ENCODE measurements at places on chromosomes 5 and 9. TPM values are rescaled to one million over a fixed set of nuclear protein-coding genes. Genes with fewer than 3 reads are reported as not detected.

GRCh38 chr5:179768326-179769085 lies 25.3 kb upstream of the LTC4S start:
- DNase-seq: peak; percentile 62

SLCO6A1 gene
- total RNA-seq: not detected

DNA sequence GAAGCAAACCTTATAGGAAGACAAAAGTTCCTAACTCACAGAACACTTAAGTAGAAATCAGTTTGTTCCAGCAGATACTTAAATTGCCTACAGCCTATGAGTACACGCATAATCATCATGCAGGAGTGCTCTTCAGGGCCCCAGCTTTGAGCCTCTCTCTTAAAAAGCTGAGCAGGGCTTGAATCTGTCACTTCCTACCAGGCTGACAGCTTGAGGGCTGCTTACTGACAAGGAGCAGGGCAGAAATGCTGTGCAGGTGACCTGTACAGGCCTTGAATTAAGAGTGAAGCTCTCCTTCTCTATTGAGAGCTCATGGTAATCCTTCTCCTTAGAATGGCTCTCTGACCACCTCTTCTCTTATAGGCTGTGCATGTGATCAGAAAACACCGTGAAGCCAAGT lies 66.5 kb upstream of the MAST4 start:
- DNase-seq: no peak

DNA sequence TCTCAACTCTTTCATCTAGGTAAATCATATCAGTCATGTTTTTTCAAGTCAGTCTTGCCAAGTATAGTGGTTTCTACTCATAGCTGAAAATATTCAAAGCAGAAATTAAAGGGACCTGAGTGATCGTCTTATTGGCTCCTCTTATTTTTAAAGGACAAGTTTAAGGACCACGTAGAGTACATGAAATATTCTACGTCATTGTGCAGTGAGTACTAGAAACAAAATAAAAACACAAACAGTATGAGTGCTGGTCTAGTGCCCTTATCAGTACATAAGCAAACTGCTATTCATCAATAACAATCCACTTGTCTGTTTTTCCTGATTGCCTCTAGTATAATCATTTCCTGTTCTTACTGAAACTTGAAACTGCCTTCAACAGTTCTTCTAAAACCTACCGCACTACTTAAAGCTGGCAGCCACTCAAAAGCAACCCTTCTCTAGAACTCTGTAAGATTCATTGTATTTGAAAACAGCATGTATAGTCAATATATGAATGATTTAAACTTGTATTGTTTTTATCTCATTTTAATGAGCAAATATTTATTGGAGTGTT lies 853.7 kb downstream of the TAF11L14 start:
- no peak for DNase-seq

DNA sequence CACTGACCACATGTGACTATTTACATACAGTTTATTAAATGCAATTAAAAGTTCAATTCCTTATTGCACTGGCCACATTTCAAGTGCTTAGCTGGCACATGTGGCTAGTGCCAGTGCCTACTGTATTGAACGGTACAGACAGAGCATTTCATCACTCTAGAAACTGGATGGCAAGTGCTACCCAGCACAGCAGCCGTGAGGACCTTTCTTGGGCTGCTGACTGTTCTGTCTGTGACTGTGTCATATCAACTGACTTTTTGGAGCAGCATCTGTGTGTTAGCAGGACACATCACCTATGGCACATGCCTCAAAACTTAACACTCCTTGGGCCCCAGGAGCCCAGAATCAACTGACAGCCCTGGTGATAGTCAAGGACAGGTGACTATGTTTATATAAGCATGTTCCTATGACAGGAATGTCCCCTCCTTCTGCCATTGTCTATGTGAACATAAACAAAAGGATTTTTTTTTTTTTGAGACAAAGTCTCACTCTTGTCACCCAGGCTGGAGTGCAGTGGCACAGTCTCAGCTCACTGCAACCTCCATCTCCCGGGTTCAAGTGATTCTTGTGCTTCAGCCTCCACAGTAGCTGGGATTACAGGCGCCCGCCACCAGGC lies 8.9 kb downstream of the IRF1 start:
- peak; percentile 47 for DNase-seq

DNA sequence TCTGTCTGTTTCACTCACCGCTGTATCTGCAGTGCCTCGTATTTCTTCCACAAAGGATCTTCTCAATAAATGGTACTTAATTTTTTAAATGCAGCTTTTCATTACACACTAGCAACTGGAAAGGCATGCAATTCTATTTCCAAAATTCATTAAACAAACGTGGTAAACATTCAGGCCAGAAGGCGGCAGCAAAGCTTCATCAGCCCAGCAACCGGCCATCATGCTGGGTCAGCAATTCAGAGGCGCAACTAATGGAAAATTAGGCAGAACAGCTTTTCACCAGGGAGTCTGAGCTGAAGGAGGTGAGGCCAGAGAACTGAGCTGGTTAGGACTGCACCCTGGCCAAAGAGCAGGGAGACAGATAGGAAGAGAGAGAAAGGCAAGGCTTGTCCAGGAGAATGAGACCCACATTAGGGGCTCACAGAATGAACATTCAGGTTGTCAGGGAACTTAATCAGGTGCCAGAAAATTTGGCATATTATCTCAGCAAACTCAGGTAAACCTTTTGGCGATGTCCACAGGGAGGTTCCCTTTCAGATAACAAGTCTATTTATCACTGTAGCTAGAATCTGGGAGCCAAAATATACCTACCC lies 17.7 kb upstream of the RNF180 start:
- peak; percentile 26 for DNase-seq

- DNase-seq: no peak
Observed at GRCh38 chr5:9632495-9632894, 2.3 kb upstream of the TAS2R1 start.

DNA sequence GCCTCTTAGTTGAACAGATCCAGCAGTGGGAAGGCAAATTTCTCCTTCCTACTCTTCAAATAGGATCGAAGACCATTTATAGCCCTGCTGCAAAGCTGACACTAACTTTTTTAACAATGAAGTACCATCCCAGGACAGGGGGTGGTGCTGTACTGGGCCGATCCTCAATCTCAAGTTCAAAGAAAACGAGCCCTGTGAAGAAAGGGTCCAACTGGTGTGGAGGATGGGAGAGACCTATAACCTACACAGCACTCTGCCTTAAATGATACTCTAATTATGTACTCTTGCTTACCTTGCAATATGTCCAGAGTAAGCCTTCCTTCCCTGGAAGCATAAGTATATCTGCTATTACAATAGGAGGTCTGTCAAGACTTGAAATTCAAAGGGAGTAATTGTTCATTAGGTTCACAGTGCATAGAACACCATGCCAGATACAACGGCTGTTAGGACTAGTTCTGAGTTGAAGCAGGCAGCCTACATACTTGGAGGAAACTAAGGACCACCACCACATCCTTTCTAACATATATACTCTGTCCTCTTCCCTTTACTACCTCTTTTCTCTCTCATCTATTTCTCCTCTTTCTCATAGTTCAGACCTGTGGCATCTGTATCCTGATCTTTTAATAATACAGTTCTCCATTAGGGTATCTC lies 6.2 kb downstream of the ETF1 start:
- peak; percentile 35 for DNase-seq
